Stimulated activated naive B cell treated with anti-CD40 and anti-IgM and Interleukin-4, amounts not matched to agents 10 μg/mL and 1 μg/mL and 100 μg/mL, for 72 hours (primary cell): ENCODE measurements at places on chromosomes 3 and 15.

DNA sequence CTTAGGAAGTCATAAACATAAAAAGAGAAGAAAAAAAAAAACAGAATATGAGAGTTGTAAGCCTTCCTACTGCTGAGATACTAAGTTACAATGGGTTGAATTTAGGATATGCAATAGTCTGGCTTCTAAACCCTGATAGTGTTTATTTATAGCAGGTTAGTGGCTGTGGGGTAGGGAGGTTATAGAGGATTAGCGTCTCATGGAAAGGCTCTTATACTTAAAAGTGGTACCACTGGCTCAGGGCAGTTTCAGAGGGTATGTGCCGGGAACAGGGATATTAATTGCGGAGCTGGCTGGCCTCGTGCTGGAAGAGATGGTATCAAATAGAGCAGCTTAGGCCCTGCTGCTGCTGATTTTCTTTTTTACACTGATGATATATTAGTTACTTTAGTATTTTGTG, 60.8 kb downstream of the PFN2 start:
- no peak for DNase-seq

DNA sequence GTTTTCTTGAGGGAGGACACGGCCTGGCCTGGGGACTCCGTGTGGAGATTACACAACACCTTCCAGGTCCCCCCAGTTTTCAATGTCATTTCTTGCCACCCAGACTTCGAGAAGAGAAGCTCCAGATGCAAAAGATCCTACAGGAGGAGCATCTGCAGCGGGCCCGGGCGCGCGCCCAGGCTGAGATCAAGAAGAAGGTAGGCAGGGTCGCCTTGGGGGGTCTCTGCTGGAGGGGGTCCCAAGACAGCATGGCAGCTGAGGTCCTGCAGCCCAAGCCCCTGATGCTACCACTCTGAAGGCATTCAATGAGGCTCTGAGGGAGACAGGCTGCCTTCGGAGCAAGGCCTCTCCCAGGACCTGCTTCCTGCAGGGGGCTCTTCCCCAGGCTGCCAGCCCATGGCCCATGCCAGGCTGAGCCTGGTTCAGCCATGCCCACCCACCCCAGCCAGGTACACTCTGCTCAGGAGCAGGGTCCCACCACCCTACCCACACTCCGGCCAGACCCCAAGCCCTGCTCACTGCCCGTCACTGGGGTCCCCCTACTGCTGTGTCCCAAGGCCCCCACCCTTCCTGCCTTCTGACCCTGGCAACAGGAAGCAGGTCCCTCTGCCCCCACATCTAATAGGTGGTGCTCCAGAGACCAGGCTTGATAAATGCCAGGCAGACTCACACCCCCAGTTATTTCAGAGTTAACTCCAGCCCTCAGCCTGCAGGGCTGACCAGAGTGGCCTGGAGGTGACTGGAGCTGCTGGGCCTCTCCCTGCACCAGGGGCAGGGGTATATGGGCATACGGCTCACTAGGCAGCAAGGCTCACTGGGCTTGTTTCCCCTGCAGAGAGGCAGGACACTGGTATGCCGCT, 40.0 kb downstream of the ZXDC start:
- no peak for DNase-seq

DNA sequence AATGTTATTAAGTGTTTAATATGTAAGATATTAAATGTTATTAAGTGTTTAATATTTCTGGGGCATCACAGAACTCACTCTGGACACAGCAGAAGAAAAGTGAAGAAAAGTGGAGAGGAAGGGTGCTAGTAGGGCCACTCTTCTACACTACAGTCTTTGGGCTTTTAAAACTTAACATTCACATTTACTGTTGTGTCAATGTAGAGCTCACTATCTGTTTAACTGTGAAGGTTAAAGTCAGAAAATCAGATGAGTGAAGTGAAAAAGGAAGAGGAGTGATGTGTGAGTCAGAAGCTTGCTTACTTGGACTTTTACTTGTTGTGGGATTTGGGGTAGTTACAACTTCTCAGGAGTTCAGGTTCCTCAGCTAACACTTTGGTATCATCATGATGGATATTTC, 145.3 kb upstream of the DNAJC19 start:
- DNase-seq: no peak

- DNase-seq: no peak
Measured at GRCh38 chr15:58058073-58058472, 7.4 kb downstream of the ALDH1A2 start.

DNA sequence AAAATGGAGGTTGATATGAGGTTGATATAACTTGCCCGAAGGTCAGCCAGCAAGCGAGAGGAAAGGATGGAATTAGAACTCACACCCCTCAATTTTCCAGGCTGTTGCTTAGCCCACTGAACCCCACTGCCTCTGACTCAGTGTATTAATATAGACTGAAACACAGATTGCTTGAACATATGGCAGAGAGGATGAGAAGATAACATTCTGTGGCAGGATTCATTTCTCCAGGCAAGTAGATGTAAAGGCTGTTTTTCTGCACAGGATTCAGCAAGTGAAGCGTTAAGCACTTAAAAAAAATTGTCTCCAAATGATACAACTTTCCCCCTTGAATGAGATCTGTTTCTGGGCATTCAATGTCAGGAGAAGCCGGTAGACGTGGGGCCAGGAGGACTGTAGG, 335.2 kb downstream of the GAP43 start:
- no peak for DNase-seq

DNA sequence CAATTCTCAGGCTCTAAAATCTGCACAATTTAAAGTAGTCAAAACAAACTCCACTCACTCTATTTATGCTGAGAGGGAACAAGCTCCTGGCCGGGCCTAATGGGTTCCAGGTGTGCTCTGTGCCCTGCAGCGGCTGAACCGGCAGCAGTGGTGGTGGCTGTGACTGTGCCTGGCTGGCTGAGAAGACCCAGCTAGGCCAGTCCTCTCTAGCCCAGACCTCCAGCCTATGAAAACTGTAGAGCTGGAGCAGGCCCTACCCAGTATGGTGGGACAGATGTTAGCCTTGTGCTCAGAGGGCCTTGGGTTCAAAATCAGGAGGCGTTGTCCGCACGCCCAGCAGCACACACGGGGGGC, 37.0 kb downstream of the EPHB3 start:
- DNase-seq: no peak

- no peak for DNase-seq
Measured at GRCh38 chr3:53196575-53197407, 35.8 kb downstream of the PRKCD start.

DNA sequence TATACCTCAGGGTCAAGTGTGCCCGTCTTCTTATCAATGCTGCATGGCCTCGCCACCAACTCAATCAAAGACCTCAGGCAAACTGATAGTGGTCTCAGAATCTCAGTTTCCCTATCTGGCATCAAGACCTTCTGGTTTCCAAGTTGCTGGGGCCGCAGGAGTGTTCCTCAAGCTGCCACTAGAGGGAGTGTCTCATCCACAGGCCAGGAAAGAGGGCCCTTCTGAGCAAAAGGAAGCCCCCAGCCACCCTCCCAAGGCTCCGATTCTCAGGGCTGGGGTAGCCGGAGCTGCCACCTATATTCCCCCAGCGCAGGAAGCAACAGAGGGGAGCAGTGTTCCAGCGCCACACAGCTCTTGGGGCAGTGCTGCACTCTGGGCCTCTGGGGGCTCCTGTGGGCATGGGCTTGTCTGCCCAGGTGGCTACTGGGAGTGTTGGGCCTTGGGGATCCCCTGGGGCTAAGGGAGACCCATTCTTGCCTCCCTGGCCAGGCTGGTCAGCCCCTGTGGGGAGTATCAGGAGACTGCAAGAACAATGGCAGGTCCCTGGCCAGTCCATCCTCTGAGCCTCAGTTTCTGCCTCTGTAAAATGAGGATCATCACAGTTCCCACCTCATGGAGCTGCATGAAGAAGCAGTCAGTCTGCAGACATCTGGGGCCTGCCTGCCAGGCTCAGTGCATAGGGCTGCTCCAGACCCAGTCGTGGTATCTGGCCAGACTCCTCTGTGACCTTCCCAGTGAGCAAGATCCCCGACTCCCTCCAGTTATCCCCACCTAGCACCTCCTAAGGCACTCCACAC, 23.4 kb upstream of the SEC13 start:
- no peak for DNase-seq

GRCh38 chr3:12229896-12230295, 59.0 kb upstream of the PPARG start:
- no peak for DNase-seq
